ENCODE measurements at places on chromosomes 12 and 14.
A peak's percentile ranks its signal among the peaks of the same experiment; 100 is the strongest.

DNA sequence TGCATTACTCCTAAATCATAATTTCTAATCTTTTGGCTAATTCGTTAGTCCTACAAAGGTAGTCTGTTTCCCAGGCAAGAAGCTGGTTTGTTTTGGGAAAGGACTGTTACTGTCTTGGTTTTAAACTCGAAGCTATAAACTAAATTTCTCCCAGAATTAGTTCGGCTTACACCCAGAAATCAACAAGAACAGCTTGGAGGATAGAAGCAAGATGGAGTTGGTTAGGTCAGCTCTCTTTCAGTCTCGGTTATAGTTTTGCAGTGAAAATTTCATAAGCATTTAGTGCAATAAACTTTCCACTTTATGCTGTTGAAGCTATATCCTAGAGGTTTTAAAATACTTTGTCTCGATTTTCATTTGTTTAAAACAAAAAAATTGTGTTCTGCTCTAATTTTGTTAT lies 100.3 kb downstream of the SLCO1A2 start:
- no peak for DNase-seq

- DNase-seq, result no peak
These were observed 30.0 kb downstream of the PELI2 start for GRCh38 chr14:56147986-56148901.

DNA sequence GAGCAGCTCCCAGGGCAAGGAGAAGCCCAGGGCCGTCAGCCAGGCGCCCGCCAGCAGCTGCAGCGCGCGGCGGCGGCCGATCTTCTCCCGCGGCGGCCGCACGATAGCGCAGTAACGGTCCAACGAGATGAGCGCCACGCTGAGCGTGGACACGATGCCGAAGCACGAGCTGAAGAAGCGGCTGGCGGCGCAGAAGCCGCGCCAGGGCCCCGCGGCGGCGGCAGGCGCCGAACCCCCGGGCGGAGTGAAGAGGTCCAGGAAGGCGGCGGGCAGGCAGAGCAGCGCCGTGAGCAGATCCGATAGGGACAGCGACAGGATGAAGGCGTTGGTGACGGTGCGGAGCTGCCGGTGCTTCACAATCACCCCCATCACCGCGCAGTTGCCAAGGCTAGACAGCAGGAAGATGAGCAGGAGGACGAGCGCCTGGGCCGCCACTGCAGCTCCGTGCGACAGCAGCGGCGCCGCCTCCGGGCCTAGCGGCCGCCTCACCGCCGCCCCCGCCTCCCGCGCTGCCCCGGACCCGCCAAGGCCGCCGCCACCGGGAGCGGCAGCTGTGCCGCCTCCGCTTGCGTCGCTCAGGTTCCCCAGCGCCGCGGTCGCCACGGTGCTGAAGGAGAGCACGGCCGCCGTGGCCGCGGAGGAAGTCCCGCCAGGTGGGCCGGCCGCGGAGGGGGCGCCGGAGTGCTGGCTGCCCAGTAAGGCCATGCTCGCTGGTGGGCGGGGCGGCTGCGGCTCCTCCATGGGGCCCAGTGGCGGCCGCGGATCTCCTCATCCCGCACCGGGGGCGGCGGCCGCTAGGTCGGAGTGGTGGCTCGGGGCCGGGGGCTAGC lies 479 bp downstream of the GPR135 start:
- peak; percentile 41 for DNase-seq

DNA sequence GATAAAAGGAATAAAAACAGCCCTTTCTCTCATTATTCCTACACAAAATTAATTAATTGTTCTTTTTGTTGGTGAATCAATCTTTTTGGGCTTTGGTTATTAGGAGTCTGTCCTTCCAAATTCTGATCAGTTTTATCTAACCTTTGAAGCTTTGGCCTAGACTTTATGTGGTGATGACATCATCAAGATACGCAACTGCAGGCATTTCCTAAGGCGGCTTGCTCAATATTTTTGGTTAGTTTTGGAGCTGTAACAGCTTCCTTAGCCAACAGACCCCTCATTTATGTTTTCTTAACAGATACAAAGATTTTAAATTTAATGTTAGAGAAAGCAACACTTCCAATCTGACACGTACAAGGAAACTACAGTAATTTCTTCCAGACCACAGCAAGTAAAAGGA lies 87.8 kb upstream of the PDE3A start:
- no peak for DNase-seq

- no peak for DNase-seq
These were observed 36.5 kb upstream of the CERS5 start for GRCh38 chr12:50203691-50204090.

GRCh38 chr14:66001356-66001755 lies 484.8 kb upstream of the CCDC196 start:
- no peak for DNase-seq

DNA sequence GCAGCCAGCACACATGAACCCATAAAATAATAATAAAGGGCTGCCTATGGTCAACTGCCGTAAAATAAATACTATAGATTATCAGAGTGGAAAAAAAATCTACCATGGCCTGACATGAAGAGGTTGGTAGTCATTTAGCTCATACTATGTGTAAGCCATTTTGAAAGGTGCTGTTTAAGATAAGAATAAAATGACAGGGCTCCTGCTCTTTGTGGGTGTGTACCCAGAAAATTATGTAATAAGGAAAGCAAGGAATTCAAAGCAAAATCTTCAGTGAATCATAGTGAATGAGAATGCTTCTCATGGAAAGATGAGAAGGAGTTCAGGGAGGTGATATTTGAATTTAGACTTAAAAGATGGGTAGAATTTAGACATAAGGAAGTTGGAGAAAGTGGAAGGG lies 42.9 kb upstream of the PPM1H start:
- DNase-seq, result no peak
